ENCODE measurements at places on chromosomes 11 and 22. TPM values are rescaled to one million over a fixed set of nuclear protein-coding genes. Genes with fewer than 3 reads are reported as not detected.

The NNMT gene
- 157 TPM for total RNA-seq

The BTBD18 gene
- total RNA-seq: not detected

GRCh38 chr22:36727110-36727509, 23.6 kb upstream of the CACNG2 start:
- H3K36me3 ChIP-seq: no peaks in the 10 kb centered on the region
- no peak overlapping the region for H3K4me3 ChIP-seq
- no peaks in the 10 kb centered on the region for H3K4me1 ChIP-seq
- H3K27me3 ChIP-seq: peaks cover 22% of the 10 kb centered on the region
- no peak for DNase-seq

The OR51Q1 gene
- not detected for total RNA-seq

DNA sequence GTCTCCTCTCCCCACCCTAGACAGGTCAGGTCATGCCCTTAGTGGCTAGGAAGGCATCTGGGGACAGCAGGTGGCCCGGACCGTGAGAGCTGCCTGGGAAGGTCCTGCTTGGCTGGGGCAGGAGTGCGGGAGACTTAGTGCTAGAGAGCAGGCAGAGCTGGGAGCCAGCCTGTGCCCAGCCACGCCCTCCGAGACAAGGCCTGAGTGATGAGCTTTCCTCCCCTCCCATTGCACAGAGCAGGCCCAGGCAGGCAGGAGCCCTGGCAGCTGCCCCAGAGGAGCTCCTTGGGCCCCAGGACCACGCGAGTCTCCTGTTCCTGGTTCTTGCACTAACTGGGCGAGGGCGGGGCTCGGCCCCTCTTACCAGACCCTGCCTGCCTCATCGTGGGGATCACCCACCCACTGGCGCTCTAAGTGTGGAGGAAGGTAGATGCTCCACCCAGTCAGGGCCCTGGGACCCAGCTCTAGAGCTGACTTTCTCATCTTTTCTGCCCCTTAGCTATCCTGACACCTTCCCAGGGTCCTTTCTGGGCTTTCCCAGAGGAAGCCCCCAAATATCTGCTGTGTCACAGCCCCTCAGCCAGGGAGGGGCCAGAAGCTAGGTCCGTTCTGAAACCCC, 44.9 kb downstream of the MACROD1 start:
- DNase-seq: peak; percentile 74
- H3K27ac ChIP-seq: peak overlapping the region; percentile 66
- H3K4me3 ChIP-seq: no peak overlapping the region
- H3K27me3 ChIP-seq: no peaks in the 10 kb centered on the region
- H3K4me1 ChIP-seq: peaks cover 26% of the 10 kb centered on the region

GRCh38 chr11:124644426-124645280, 22.0 kb downstream of the TBRG1 start:
- H3K4me3 ChIP-seq: no peak overlapping the region
- H3K27ac ChIP-seq: no peak overlapping the region

Measured in gastrocnemius medialis (tissue), 4 donors.